Mesenteric fat pad (tissue), 1 donor: ENCODE measurements at places on chromosomes 4 and X. TPM values are rescaled to one million over a fixed set of nuclear protein-coding genes. Genes with fewer than 3 reads are reported as not detected.

DNA sequence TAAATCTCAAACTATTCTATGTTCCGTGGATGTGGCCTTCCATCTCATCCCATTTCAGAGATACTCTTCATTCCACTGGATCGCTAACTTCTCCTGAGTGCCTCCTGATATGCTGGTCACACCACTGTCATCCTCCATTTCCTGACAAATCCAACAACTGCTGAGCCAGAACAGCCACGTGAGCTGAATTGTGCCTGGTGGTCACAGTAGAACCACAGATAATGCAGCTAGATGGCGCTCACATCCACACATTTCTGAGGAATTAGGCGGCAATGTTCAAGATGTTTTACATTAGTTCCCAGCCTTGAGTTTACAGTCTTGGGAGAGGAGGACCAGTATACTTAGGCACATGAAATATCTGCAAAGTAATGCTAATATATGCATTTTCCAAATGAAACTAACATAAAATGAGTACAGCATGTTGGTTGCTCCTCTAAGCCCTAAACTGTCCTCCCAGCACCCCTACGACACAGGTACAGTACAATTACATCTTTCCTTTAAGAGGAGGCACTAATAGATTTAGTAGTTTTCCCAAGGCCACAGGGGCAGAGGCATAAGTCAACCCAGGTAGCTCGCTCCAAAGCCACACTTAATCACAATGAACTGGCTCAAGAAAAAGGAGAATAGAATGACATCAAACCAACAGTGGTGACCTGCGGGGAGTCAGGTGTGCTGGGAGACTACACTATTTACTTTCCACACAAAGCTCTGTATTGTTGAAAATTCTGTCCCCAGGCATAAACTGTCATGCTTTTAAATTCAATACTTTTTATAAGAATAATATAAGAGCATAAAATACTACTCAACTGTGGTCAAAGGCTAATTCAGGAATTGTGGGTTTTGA is 134.2 kb downstream of the CHIC2 start:
- no peak for DNase-seq

GRCh38 chrX:41350150-41350975 is 16.4 kb downstream of the DDX3X start:
- DNase-seq: no peak

DNA sequence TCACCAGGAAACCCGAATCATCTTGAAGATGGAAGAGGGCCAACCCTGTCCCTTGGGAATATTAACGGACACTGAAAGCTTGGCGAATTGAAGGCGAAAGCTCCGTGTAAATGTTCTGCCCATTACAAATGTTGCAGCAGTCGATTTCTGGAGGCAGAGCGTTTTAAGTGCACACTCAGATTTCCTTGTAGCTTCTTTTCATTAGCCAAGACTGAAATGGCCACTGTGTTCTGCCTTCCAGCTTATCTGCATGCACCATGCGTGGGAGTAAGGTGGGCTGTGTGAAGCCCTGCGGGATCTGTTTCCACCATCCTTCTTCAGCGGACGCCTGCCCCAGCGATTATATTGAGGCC is 1.3 kb downstream of the SMIM20 start:
- no peak for DNase-seq

GRCh38 chrX:50635817-50636365 is 165.3 kb upstream of the DGKK start:
- no peak for DNase-seq

- no peak for DNase-seq
Observed at GRCh38 chr4:126364311-126364911, 1049.7 kb downstream of the FAT4 start.

- no peak for DNase-seq
Observed at GRCh38 chrX:53128097-53128749, 34.3 kb downstream of the KANTR start.

The MAGEA9B gene
- not detected for total RNA-seq

The DUX4 gene
- total RNA-seq: not detected

The SYTL5 gene
- total RNA-seq: 0.06 TPM

The FGF13 gene
- total RNA-seq: 8.7 TPM
